ENCODE measurements at places on chromosomes 5 and 9.

DNA sequence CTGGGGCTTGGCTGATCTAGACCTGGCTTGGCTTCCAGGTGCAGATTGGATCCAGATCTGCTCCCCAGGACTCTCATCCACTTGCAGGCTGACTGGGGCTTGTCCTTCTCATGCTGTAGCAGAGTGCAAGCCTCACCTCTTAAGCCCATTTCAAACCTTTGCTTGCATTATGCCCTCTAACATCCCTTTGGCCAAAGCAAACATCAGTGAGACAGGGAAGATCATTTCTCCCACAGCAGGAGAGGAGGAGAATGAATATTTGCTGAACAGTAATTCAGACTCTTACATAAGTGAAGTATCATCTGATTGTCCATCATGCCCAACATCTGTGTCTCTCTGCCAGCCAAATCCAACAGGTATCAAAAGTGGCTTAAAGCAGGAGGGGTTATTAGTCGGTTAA lies 194.9 kb downstream of the C9orf152 start:
- no peak for DNase-seq

GRCh38 chr5:51378448-51379330 lies 4.6 kb upstream of the ISL1 start:
- peak; percentile 39 for DNase-seq

DNA sequence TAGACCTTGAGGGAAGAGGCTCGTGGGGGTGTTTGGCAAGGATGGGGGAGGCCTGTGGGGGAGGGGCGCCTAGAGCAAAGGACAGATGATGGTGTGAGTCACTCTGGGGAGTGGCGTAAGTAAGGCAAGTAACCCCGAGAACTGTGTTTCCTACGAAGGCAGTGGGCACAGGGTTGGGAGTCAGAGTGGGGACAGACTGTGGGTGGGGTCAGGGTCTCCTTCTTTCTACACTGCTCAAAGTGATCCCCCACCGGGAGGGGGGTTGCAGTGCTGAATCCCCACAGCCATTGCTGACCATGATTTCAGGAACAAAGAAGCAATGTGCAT lies 136.8 kb downstream of the TENT4A start:
- no peak for DNase-seq

DNA sequence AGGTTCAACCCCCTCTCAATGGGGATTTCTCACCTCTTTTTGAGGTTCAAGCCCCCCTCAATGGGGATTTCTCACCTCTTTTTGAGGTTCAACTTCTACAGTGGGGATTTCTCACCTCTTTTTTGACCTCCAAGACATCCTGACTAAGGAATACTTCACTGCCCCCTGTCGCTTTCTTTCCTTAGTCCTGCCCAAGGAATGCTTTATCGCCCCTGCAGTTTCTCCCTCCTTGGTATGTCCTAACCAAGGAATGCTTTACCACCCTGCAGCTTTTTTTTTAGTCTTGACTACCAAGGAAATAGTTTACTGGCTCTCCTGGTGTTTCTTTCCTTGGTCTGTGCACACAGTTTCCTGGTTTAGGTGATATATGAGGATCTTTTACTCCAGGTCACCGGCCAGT lies 9.6 kb upstream of the IRGM start:
- no peak for DNase-seq

- DNase-seq, result no peak
These were observed 277.6 kb downstream of the SEMA5A start for GRCh38 chr5:9268226-9268625.

GRCh38 chr9:89797937-89798455 lies 193.2 kb downstream of the GADD45G start:
- DNase-seq, result no peak

Measured in RWPE1 (cell line).